ENCODE measurements at places on chromosomes 6 and 20.

GRCh38 chr6:113137426-113137825 lies 719.7 kb upstream of the MARCKS start:
- DNase-seq, result peak; percentile 13

DNA sequence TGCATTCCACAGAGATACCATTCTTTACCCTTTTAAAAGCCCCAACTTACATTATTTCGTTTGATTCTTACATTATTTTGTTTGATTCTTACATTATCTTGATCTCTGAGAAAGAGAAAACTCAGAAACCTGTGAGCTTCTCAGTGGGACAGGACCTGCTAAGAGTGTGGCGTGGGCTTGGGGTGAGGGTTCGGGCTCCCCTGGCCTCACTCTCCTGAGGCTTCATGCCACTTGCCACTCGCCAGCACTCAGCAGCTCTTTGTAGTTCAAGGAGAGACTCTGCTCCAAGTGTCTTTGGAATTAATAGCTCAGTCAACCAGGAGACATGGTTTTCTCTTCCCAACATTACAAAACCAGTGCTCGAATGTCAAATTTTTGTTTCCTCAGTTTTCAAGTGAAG lies 132.4 kb upstream of the RGS17 start:
- DNase-seq, result no peak

DNA sequence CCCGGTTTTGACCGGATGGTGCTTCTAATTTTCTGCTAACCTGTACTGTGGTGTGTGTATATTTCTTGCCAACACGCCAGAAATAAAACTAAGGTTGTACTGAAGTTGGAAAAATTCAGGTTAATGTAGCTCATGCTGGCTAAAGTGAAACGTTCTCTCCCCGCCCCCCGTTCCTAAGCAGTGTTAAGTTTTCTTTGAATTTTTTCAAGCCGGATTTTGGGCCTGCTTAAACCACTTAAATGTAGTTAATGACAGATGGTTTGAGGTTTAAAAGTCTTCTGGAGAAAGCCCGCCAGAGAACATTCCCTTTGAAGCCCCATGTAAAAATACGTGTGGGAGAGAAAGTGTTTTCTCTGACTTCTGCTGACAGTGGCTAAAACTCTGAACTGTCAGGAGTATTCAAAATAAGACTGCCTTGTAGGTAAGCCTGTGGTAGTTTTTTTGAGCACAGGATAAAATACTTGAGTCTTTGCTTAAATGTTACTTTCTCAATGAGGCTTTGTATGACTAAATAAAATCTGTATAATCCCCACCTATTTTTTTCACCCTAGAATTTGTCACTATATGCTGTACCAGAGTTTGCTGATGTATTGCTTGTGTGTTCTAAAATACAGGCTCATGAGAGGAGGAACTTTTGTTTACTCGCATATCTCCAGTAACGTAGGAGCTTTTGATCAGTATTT lies 101.3 kb downstream of the OR2B2 start:
- DNase-seq, result no peak

- no peak for DNase-seq
Observed at GRCh38 chr6:134436950-134437349, 119.0 kb upstream of the SGK1 start.

- DNase-seq, result no peak
Observed at GRCh38 chr6:148611213-148611612, 135.6 kb upstream of the UST start.

DNA sequence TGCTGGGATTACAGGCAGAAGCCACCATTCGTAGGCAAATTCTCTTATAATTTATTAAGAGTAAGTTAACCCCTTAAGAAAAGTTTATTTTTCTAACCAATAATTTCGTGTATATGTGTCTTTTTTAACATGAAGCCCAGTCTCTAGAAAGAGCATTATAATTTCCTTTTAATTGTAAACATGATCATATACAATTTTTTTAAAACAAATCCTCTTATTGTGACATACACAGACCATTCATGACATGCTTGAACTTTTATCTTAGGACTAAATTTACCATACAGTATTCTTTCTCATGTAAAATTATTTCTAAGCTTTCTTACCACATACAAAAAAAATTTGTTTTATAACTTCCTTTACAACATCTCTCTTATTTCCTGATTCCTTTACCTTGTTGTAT lies 6.7 kb downstream of the ACOT13 start:
- no peak for DNase-seq

- no peak for DNase-seq
Observed at GRCh38 chr6:141736104-141736503, 396.6 kb upstream of the GJE1 start.

DNA sequence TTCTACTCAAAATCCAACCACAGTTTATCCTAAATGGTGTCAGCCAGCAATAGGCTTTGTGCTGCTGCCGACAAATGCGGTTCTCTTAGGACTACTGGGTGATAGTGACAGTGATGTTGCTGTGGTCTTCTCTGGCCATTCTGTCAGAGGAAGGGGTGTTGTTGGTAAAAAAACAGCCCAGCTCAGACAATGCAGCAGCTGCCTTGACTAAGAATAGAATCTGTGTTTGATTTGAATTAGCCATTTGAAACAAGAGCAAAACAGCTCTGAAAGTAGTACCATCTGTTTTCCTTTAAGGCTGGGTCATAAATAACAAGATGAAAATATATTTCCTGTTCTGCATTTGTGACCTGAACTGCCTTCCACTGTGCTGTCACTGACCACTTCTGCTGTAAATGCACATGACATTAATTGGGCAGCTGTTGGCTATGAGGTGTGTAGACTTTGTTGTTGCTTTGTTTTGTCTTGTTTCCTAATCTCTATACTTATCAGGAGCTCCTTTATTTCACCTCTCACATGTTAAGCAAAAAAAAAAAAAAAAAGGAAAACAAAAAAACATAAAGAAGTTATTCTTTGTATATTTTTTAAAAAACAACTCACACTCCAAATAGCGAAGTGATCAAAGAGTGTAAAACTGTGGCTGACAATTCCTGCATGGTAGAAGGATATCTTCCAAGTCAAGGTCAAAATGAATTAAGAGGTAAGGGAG lies 497.8 kb upstream of the ARID1B start:
- DNase-seq, result no peak

- no peak for DNase-seq
Observed at GRCh38 chr6:49003348-49003747, 459.7 kb downstream of the MMUT start.

DNA sequence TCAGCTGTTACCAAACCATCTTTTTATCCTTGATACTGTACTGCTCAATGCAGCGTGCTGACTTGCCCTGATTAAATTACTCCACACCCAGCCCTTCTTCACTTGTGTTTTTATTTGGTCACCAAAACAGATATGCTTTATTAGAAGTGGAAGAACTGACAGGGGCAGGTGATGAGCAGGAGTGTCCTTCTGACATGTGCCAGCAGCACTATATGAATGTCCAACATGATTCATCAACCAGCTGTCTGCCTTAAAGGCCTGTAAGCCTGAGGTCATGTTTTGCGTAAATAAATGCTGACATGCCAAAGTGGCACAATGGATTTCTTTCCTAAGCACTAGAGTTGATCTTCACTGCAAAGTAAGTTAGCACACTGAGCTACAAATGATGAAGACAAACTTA lies 15.4 kb downstream of the POPDC3 start:
- DNase-seq, result no peak

DNA sequence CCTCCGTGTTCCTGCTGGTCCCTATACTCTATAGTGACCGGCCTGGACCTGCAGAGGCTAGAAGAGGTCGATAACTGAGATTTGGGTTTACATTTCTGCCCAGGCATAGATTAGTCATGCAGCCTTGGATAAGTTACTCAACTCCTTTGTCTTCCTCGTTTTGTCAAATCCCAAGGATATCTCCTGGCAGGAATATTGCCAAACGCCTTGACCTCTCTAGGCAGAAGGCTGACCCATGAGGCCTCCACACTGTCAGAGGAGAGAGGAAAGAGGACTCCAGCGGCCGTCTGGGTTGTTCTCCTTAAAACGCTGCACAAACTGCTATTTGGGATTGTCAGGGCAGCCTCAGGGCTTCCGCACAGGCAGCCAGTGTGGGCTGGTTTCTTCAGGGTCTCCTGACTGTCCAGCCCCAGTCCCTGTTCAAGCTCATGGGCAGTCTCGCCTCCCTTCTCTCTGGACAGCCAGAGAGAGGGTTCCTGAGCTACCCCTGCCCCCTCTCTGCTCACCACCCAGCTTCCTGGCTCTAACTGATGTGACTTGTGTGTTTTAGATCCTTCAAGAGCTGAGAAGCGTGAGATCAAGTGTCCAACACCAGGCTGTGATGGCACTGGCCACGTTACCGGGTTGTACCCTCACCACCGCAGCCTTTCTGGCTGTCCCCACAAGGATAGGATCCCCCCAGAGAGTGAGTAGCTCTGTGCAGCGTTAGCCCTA lies 44.7 kb upstream of the PCMTD2 start:
- DNase-seq, result no peak

GRCh38 chr6:169700296-169700695 lies 1.5 kb downstream of the WDR27 start:
- no peak for DNase-seq

DNA sequence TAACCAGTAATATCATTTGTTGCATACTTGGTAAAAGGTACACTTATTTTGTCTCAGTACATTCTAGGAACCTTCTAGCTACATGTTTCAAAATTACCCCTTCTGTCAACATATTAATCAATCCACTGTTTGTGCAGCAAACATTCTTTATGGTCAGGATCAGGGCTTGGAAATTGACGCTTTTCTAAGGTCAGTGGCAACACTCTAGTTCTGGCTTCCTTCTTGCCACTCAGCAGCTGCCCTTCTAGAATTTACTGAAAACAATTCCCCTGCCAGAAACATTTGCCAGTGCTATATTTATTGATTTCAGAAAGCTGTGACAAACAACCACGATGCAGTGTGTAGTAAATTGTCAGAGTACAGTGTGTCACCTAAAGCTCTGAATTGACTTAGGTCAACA lies 84.7 kb upstream of the FBXL4 start:
- DNase-seq, result no peak

DNA sequence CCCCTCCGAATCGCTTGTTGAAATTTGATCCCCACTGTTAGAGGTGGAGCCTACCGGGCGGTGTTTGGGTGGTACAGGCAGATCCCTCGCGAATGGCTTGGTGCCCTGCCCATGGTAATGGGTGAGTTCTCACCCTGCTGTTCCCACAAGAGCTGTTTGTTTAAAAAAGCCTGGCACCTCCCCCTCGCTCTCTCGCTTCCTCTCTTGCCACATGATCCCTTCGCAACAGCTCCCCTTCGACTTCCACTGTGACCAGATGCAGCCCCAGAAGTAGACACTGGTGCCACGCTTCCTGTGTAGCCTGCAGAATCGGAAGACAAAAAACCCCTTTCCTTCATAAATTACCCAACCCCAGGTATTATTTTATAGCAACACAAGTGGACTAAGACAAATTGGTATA lies 292.2 kb upstream of the QKI start:
- DNase-seq, result no peak
